H1 (cell line): ENCODE measurements at places on chromosomes 7 and 10.

DNA sequence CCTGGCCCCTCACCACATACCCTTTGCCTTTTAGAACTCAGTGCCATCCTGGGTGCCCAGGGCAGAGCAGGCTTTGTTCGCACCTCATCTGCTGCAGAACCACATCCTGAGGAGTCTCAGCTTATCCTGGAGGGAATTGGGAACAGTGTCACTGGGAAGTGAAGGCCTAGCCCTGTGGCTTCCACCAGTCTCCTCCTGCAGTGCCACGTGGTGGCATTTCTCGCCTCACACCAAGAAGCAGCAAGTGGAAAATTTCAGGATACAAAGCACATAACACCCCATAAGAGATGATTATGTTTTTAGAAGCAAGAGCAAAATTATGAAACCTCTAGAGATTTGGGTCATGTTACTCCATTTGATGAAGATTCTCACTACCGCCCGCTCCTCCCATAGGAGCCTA, 26.8 kb downstream of the UBE2D4 start:
- no peak for DNase-seq

DNA sequence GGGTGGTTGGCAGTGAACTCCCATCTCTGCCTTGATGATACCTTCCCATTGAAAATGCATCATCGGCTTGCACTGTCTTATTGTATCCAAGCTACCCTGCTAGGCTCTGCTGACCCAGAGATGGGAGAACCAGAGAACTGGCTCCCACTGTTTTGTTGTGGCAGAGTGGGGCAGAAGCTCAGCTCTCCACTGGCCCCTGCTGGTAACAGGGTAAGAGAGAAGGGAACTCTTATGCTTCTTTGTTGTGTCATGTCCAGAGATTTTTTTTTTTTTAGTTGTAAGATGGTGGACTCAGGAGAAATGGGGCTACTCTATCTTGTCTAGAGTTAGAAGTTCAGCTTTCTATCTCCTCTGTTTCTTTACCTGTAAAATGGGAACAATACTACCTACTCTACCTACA, 100.5 kb upstream of the SDK1 start:
- DNase-seq: peak; percentile 71

DNA sequence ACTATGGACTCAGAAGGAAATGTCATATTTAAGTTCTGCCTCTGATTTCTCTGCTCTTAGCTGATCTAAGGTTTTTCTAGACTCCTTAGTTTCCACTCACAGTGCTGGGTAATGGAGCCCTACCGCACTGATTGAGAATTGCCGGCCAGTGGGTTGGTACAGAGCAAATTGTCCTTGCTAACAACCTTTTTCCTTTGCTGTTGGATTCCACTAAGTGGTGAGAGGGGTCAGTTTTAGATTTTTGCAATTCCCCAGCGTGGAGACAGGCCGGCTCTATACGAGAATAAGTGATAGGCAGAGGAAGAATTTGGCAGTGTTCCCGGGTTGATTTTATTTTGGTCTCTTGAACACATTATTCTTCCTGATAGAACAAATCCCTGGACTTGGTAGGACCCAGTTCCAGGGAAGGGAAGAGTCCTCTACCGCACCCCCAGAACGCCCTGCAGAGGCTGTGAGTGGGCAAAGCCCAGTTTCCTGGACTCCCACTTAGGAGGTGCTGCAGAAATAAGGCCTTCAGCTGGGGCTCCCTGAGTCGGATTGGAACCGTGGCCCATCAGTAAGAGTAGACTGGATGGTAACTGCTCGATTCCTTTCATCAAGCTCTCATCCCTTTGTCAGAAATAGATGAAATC, 3.0 kb upstream of the NRP1 start:
- DNase-seq: no peak

DNA sequence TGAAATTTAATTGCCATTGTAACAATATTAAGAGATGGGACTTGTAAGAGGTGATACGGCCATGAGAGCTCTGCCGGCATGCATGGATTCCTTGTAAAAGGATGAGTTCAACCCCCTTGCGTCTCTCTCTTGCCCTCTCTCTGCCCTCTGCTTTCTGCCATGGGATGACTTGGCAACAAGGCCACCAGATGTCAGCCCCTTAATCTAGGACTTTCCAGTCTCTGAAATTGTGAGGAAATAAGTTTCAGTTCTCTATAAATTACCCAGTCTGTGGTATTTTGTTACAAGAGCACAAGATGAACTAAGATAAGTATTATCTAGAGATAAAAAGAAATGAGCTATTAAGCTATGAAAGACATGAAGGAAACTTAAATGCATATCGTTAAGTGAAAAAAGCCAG, 145.7 kb upstream of the AHR start:
- no peak for DNase-seq

DNA sequence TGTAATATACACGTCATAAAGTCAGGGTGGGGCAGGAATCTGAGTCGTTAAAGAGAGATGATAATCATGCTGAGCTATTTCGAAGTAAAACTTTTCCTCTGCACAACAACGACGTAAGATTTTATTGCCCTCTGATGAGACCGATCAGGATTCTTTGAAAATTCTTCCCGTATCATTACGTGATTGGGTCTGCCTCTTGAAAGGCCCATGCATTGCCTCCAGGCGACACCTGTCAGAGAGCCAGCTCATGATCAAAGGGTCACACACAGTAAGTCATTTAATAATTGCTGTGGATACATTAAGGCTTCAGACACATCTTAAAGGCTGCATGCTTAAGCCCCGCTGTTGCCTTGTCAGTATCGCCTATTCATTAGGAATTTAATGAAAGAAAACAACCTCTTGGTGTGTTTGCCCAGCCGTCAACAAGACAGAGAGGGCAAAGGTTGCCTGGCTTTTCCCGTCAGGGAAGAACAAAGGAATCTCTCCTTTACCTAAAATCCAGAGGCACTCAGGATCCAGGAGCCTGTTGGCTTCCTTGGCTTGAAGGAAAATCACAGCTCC, 189.0 kb upstream of the SH2B2 start:
- peak; percentile 42 for DNase-seq

GRCh38 chr7:135389971-135390370, 119.9 kb downstream of the CNOT4 start:
- no peak for DNase-seq

- no peak for DNase-seq
Observed at GRCh38 chr7:155289949-155290501, 7.7 kb upstream of the INSIG1 start.

- DNase-seq: no peak
Observed at GRCh38 chr7:114372619-114373018, 42.0 kb upstream of the FOXP2 start.

DNA sequence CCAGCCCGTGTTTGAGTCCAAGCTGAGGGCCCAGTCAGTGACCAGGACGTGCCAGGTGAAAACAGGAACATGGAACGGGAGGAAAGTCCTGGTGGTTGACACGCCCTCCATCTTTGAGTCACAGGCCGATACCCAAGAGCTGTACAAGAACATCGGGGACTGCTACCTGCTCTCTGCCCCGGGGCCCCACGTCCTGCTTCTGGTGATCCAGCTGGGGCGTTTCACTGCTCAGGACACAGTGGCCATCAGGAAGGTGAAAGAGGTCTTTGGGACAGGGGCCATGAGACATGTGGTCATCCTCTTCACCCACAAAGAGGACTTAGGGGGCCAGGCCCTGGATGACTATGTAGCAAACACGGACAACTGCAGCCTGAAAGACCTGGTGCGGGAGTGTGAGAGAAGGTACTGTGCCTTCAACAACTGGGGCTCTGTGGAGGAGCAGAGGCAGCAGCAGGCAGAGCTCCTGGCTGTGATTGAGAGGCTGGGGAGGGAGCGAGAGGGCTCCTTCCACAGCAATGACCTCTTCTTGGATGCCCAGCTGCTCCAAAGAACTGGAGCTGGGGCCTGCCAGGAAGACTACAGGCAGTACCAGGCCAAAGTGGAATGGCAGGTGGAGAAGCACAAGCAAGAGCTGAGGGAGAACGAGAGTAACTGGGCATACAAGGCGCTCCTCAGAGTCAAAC, 5.2 kb downstream of the GIMAP5 start:
- DNase-seq: no peak

DNA sequence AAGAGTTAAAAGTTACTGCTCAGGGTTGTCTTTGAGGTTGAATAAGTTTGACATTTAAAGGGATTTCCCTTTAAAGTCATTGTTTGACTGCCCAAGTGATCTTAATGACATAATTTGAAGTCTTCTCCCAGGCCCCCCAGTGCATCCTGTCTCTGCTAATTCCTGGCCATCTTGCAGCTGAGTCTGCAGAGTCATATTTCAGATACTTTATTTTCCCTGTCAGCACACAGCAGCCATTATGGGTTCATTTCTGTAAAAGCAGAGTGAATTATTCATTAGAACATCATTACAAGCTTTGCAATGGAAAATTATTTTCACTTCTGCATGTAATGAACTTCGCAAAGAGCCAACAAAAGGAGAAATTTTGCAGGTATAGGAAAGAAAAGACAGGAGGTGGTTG, 536.6 kb downstream of the GALNT17 start:
- no peak for DNase-seq

- DNase-seq: no peak
Observed at GRCh38 chr10:28147706-28148105, 148.8 kb upstream of the ODAD2 start.

DNA sequence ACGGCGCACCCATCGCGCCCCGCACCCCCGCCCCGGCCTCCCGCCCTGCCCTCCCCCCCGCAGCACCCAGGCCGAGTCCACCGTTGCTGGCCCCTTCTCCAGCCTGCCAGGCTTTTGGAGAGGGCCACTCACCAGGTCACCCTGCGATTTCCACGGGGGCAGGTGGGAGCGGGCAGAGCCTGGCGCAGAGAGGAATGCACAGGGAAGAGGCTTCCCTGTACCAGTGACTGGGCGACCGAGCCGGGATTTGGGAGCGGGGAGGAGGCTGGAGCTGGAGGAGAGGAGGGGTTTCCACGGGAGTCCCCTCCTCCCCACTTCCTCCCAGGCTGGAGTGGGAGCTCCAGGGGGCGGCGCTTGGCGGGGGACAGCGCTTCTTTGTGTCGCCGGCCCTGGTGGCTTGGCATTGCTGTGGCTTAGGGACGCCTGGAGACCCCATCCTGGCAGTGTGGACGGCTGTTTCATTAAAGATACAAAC, 19.3 kb downstream of the TCAF1 start:
- no peak for DNase-seq

GRCh38 chr10:121148921-121149320, 297.8 kb downstream of the WDR11 start:
- no peak for DNase-seq

- no peak for DNase-seq
Observed at GRCh38 chr10:45424668-45425404, 50.8 kb downstream of the ALOX5 start.

GRCh38 chr7:129502708-129503685, 666 bp downstream of the SMKR1 start:
- DNase-seq: peak; percentile 63

DNA sequence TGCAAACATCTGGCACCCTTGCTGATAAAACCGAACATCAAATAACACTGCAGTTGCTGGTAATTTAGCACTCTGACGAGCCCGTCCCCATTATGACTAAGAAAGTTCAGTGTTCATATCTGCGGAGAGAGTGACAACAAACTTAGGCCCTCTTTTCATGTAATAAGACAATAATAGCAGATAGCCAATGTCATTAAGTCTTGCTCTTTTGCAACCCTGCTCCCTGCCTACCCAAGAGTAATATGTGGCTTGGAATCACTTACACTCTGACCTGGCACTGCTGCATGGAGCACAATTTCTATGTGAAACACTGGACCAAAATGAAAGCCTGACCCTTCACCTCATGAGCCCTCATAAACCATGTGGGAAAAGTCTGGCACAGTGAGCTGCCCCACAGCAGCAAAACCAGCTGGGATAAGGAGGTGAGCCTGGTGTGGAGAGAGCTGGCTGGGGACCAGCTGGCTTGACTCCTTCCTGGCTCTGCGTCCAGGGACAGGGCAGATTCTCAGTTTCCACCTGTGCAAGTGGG, 86.5 kb downstream of the HIPK2 start:
- DNase-seq: no peak

DNA sequence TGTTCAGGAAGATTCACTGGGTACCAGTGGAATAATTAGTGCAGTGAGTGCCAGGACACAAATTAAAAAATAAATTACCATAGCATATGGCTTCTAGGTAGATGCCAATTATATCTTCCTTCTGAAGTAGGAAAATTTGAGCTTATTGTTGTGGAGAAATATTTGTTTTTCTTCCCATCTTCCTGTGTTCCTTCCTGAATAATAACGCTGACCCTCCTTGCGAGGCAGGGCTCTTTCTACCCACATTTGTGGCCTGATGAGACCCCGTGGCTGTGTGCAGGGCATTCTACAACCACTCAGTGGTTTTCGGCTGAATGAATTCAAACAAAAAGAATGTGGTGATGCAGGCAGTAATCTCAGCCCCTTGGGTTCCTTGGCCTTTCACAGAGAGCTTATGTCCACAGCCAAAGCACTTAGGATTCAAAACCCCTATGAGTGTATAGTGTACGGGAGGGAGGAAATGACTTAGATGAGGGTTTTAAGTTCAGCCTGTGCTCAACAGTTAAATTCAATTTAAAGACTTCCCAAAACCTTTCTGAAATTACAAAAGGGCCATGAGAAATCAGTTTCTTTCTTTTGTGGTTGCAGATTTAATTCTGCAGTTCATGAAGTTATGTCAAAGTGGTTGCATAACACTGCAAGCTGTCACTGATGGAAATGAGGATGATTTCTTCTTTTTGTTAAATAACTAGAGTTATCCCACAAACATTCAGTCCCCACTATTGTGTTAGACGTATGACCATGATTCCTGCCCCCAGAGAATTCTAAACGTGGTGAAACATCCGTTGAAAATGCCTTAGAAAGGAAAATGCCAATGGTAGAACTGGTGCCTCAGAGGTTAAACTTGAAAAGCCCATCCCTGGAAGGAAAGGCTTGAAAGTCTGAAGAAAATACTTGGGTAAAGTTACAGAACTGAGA, 255.3 kb downstream of the FZD1 start:
- DNase-seq: no peak

- DNase-seq: no peak
Observed at GRCh38 chr10:95832216-95833041, 75.3 kb upstream of the CC2D2B start.

DNA sequence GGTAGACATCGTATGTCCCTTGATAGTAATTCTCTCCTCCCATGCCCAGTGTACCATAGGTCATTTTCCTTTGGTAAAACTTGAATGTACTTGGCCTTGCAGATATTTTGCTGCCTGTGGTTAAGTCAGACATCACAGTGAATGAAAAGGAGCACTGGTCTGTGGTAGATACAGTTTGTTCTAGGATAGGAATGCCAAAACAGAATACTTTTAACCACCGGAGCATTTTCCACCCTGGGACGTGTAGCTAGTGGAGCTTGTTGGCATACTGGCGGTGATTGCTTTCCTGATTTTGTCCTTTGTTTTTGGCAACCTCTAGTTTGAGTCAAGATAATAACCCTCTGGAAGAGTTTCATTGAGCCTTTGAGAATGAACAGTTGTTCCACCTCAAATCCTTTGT, 92.0 kb upstream of the BMPER start:
- no peak for DNase-seq
